ENCODE measurements at places on chromosomes 1 and 21.

- DNase-seq = no peak
Observed at GRCh38 chr1:200923601-200924000, 28.9 kb downstream of the INAVA start.

- no peak for DNase-seq
Observed at GRCh38 chr1:106366627-106367319, 689.7 kb upstream of the PRMT6 start.

GRCh38 chr1:90356991-90357390 is 360.1 kb downstream of the BARHL2 start:
- DNase-seq = no peak

GRCh38 chr21:46151261-46151988 is 4.0 kb downstream of the FTCD start:
- no peak for DNase-seq

DNA sequence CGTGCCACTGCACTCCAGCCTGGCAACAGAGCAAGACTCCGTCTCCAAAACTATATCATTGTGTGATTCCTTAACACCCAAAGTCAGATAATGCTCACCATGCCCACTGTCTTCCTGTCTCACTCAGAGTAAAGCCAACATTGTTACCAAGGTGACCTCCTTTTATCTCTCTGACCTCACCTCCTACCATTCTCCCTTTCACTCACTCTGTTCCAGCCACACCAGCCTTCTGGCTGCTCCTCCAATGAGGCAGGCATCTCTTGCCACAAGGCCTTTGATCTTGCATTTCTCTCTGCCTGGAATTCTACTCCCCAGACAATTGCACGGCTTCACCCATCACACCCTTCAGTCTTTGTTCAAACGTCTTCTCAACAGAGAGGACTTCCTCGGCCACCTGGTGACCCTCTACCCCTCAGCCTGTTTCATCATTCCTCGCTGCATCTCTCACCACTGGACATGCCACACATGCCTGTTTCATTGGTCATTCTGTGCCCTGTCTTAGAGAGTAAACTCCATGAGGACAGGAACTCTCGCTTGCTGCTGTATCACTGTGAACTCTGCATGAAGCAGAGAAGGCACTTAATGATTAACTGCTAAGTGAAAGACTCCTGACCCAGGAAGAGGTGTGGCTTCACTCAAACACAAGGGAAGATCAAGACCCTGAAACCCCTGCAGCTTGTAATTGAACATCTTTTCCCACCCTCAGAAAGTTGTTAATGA is 67.1 kb upstream of the CAPZB start:
- no peak for DNase-seq

DNA sequence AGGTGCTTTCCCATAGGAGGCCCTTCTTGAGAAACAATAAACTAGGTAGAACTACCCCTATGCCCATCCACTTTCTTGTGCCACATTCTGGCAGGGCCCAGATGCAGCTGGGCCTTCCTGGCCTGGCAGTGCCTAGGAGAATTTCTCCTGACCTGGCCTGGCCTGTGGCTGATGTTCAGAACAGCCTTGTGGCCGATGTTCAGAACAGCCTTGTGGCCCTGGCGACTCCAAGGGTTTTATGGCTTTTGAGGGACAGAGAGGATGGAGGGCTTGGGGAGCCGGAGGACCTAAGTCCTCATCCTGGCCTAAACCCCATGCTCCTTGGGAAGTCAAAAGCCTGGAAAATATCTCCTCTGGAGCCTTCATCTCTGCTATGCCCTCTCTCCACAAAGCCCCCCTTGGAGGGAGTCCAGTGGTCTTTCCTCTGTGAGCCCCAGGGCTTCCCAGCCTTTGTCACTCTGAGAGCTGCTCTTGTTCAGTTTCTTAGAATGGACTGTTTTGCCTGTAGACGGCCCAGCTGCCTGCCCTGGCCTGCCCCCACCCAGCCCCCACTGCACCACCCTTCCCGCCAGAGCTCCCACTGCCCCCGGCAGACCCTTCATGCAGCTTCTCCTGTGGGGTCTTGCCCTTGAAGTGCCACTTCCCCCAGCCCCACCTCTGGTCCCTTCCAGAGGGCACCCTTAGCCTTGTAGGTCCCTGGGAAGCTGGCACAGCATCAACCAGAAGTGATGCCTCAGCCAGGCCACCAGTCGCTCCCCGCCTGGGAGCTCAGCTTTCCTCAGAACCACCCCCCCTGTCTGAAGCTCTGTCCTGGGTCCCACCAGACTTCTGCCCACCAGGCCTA is 7.0 kb downstream of the GPR37L1 start:
- DNase-seq = no peak

- no peak for DNase-seq
Observed at GRCh38 chr21:45507523-45507875, 34.7 kb downstream of the SLC19A1 start.

- no peak for DNase-seq
Observed at GRCh38 chr1:84919461-84919970, 26.5 kb upstream of the LPAR3 start.

GRCh38 chr1:245079021-245079609 is 75.7 kb upstream of the KIF26B start:
- no peak for DNase-seq

- no peak for DNase-seq
Observed at GRCh38 chr1:7352364-7352763, 418.7 kb upstream of the VAMP3 start.

DNA sequence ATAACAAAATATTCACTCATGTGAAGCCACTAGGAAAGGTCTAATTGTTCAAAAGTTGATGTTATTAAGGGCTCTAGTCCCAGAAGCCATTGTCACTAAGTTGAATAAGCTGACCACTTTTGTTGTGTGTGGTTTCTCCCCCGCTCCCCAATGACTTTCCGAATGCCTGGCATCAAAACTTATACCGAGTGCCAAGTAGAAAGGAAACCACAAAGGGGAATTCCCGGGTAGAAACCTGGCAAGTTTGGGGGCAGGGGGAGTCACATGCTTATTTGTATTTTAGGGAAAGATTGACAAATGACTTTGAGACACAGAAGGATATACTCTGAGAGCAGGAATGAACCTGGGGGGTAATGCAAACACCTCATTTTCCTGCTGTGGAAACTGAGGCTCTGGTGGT is 154.1 kb downstream of the TGFBR3 start:
- peak; percentile 49 for DNase-seq

- no peak for DNase-seq
Observed at GRCh38 chr1:164163289-164163849, 395.6 kb upstream of the PBX1 start.

- no peak for DNase-seq
Observed at GRCh38 chr1:33182401-33182841, 578 bp upstream of the TRIM62 start.

DNA sequence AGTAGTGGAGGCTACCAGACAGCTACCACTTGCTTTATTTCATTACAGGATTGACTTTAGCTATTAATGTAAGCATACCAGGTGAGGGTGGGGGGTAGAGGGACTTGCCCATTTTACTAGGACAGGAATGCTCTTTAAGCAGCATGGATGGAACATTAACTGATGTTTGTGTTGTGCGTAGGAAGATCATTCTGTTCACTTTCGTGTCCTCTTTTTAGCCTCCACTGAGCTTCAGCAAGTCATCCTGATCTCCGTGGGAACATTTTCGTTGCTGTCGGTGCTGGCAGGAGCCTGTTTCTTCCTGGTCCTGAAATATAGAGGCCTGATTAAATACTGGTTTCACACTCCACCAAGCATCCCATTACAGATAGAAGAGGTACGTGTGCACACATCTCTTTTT is 29.3 kb downstream of the IFNGR2 start:
- no peak for DNase-seq

GRCh38 chr1:231121533-231121932 is 40.3 kb upstream of the TRIM67 start:
- DNase-seq = no peak

DNA sequence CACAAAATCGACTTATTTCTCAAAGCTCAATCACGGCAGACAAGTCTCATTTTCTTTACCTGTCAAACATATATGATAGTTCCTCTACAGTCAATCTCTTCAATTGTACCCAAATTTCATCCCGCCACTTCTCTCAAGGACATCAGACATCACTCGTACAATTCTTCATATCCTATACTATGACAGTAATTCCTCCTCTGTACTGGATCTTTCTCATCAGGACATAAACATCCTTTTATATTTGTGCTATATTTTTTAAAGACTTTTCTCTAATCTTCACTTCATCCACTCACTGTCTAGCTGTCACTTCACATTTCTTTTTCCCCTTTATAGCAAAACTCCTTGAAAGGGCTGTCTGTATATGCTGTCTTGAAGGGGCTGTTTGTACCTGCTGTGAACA is 419.1 kb upstream of the NR5A2 start:
- no peak for DNase-seq

DNA sequence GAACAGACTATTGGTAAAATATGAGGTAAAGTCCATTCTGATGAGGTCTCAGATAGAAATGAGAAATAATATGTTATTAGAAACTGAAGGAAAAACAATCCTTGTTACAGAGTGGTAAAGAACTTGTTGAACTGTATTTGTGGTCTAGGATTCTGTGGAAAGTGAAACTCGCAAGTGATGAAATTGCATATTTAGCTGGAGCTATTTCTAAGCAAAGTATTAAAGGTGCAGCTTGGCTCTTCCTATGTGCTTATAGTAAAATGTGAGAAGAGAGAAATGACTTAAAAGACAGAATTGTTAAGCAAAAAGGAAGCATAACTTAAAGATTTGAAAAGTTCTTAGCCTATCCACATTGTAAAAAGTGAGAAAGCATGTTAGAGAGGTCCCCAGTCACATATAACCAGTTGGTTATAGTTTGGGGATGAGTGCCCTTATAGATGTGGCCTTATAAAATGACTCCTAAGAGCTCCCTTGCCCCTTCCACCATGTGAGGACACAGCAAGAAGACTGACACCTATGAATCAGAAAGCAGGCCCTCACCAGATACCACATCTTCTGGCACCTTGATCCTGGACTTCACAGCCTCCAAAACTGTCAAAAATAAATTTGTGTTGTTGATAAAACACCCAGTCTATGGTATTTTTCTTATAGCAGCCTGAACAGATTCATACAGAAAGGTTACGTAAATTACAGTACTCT is 24.8 kb downstream of the PHTF1 start:
- DNase-seq = no peak

GRCh38 chr1:21909286-21909759 is 27.8 kb downstream of the HSPG2 start:
- no peak for DNase-seq

DNA sequence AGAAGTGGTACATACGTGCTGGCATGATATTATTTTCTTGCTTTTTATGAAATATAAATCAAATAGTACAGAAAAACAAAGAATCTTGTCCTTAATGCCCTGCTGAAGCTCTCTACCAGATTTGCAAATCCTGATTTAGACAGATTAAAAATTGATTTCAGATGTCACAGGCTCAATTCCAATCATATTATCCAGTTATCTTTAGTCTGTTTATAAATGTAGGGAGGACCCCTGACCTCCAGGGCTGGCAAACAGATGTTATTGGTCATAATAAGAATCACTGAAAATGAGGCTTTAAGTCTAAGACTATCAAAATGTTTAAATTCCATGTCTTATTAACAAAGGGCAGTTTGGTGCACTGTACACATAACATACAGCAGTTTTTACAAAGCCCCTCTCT is 62.1 kb downstream of the TP53BP2 start:
- no peak for DNase-seq

GRCh38 chr1:23872421-23872820 is 4.3 kb upstream of the FUCA1 start:
- DNase-seq = no peak

DNA sequence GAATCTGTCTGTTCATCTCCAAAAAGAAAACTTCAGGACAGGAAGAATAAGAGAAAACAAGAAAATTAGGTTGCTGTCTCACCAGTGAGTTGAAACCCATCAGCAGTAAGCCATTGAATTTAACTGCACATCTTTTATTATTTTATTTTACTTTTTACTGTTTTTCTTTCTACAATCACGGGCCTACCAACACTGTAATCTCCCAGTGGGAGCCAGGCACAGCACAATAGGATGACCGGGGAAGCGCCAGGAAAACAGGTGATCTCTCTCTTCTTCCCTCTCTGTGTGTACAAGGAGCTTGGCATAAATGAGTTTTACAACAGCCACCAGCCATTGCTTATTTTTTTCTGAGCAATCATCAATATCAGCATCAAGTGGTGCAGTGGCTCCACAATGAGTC is 113.1 kb upstream of the ESRRG start:
- no peak for DNase-seq

DNA sequence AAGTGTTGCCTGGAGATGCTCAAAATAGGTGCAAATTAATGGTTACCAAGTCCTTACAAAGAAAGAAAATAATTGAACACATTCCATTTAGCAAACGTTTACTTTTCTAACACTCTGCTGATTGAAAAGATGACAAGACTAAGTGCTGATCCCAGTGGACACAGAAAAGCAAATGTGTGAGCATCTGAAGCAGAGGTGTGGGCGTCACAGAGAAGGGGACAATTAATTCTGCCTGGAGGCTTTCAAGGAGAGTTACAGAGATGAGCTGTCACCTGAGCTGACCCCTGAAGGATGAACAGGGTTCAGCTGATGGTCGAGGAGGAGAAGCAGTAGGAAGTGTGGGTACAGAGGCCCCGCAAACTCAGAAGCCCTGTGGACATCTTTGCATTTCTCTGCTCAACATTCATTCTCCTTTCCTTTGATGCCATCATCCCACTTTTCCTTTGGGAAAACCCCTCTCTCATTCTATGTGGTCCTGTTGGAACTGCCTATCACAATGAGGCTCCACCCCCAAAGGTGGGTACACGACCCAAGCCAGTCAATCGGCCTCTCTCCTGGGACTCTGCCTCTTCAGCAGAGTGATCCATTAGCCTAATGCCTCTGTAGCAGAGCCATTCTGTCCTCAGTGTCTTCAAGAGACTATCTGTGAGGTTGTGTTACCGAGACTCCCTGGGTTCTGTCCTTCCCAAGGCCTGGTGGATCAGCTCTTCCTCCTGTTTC is 17.2 kb upstream of the PLA2G2E start:
- DNase-seq = no peak

DNA sequence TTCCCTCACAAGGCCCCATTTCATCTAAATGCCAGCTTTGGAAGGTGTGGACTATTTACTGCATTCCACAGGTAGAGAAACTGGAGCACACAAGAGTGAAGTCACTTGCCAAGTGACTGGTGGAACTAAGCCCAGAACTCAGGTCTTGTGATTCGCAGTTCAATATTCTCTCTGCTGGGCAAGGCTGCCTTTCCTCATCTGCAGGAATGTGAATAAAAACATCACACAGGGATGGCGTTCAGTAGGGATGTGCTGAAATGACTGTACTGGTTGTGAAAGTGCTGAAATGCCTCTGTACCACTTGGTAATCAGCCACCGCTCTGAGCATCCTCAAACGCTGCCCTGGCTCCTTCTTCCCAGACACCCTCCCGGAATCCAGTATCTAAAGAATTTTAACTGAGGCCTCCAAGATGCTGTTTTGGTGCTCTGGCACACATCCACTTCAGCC is 145.6 kb downstream of the HIVEP3 start:
- no peak for DNase-seq

Measured in activated T-cell treated with anti-CD3 and anti-CD28 coated beads for 48 hours (primary cell).